Amygdala (tissue), 56 donors: ENCODE measurements at places on chromosomes 2 and 18.
A peak's percentile ranks its signal among the peaks of the same experiment; 100 is the strongest.

- DNase-seq = peak; percentile 8
Observed at GRCh38 chr2:16050908-16051489, 110.6 kb downstream of the MYCN start.

- no peak for DNase-seq
Observed at GRCh38 chr18:70966419-70966818, 677.6 kb downstream of the SOCS6 start.

DNA sequence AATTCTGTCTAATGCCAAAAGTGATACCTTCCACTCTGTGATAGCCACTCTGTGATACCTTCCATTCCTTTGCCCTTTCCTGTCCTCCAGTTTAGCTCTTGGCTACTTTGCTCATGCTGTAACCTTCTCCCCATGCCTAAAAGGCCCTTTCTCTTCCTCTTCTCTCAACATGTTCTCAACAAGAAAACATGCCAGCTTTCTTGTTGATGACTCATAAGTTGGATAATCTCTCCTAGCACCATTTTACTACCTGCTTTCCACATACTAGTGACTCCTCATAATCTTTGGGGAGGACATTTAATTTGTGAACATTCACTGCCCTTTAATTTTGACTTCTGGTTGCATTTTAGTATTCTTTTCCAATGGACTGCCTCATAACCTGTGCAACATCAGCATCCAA, 55.9 kb upstream of the NT5C1B start:
- no peak for DNase-seq

DNA sequence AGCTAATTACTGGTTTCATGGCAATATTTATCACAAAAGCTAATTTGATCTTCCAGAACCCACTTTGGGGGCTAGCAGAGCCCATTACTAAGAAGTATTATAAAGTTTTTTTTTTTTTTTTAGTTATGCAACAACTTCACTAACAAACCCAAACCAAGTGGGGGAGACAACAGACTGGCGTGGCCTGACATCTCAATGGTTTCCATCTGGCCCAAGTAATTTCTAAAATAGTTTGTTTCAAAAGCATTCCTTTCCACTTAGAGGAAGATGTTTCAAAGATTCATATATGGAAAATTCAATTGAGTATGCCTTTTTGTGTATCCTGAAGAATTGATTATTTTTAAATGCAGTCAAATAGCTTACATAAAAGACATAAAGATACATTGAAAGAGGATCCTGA, 367.1 kb downstream of the HRH4 start:
- no peak for DNase-seq
